Right cardiac atrium (tissue), 5 donors: ENCODE measurements at places on chromosomes 13 and 19. TPM values are rescaled to one million over a fixed set of nuclear protein-coding genes. Genes with fewer than 3 reads are reported as not detected.

DNA sequence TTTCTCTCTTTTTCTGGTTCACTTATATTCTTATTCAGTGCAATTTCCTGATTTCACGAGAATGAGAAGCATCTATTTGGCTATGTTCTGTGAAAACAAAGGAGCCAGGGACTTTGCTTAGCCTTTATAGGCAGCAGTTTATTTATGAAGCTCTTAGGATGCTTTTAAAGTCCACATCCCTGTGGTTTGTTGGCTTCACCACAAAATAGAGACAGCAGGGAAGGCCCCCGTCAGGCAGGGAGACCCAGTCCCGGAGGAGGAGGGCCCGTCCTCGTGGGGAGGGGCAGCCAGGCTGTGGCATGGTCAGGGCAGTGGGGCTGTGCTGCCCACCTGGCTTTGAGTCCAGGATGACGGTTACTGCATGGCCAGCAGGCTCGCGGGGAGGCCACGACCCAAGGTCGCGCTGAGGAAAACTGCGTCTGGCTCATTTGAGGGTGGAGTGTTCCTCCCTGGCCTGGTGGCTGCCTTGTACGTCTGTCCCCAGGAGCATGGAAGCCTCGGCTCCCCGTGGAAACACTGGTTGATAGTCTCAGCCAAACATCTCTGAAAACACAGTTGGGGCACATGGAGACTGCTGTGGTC lies 92.7 kb downstream of the ATP11A start:
- DNase-seq = peak; percentile 56

The NPAS1 gene
- 0.24 TPM for total RNA-seq

GRCh38 chr13:94696171-94696570 lies 16.2 kb downstream of the SOX21 start:
- no peak for DNase-seq

DNA sequence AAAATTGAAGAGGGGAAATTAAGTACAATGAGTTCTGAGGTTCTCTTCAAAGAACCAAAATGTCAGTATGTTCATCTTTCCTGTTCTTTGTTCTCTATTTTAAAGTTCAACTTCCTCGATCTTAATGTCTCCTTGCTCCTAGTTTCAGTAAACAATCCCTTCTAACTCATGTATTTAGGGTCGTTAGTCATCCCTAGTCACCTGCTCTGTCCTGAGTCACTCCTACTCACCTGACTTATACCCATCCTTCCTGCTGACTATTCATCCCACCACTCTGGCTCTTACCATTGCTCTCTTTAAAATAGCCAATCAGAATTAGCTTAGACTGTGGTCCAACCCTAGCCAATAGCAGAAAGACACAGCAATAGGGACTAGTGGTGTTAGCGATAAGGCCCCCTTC lies 24.3 kb downstream of the ZNF90 start:
- no peak for DNase-seq

The ZMYM5 gene
- 8.8 TPM for total RNA-seq

DNA sequence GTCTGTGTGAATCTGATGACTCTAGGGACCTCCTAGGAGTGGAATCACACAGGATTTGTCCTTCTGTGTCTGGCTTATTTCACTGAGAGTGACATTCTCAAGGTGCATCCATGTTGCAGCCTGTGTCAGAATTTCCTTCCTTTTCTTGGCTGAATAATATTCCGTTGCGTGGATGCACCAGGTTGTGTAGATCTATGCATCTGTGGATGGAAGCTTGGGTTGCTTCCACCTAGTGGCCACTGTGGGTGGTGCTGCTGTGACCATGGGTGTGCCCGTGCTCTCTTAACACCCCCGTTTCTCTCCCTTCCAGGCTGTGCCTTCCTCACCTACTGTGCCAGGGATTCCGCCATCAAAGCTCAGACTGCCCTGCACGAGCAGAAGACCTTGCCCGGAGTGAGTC lies 26.2 kb downstream of the CELF5 start:
- peak; percentile 41 for DNase-seq

The WDR62 gene
- total RNA-seq = 16.3 TPM

The KCNN1 gene
- total RNA-seq = 1.0 TPM

The VSIG10L gene
- total RNA-seq = 1.9 TPM

DNA sequence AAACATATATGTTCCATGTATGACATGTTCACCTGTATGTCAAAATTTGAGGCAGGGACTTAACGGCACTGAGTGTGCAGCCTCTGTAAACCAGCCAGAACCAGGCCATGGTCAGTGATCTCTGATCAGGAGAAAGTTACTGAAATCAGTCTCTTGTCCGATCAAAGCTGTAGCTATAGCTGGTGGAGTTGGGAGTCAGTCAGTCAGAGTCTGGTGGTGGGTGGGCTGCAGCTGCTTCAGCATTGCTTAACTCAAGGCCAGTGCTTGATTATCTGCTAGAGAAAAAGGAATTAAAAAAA lies 78.3 kb downstream of the ANKRD10 start:
- DNase-seq = no peak

DNA sequence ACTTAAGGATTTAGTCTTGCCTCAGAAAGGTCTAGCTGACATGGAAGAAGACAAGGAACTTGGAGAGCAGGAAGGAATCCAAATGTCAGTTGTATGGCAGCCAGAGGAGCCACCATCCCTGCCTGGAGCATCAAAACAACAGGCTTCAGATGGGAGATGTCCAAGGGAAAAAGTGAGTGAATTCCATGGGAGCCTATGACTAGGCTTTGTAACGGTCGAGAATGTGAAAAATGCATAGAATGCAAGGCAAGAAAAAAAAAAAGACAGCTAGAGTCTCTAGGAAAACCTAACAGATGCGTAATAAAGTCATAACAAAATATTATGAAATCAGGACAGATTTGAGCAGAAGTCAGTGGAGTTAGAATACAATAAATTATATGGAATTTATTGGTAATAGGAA lies 183.7 kb upstream of the LSM14A start:
- DNase-seq = no peak

GRCh38 chr13:30477346-30478195 lies 11.8 kb upstream of the HMGB1 start:
- no peak for DNase-seq

DNA sequence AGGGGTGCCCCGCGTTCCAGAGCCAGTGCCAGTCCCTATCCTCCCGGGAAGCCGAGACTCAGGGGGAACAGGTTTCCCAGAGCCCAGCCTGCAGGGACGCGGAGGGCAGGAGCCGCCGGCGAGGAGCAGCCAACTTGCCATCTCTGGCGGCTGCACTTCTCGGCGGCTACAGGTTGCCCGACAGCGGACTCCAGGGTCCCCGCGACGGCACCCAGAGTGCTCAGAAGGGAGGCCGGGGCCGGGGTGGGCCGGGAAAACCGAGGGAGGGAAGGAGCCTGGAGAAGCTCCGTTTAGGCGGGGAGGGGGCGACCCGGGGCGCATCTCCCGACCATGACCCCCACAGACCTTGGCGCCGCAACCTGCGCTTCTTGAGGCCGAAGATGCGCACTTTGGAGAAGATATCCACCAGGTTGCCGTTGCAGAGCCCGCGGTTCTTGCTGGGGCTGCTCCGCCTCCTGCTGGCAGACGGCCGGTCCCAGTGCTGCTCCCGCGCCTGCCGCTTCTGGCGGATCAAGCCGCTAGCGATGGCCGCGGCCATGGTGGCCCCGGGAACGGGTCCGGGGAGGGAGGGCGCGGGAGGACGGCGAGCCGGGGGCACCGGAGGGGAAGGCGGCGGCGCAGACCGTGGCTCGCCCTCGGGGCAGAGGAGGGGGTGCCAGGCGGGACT lies 463.8 kb downstream of the ITGBL1 start:
- DNase-seq = peak; percentile 74

GRCh38 chr13:30466358-30466714 lies 600 bp upstream of the HMGB1 start:
- no peak for DNase-seq

DNA sequence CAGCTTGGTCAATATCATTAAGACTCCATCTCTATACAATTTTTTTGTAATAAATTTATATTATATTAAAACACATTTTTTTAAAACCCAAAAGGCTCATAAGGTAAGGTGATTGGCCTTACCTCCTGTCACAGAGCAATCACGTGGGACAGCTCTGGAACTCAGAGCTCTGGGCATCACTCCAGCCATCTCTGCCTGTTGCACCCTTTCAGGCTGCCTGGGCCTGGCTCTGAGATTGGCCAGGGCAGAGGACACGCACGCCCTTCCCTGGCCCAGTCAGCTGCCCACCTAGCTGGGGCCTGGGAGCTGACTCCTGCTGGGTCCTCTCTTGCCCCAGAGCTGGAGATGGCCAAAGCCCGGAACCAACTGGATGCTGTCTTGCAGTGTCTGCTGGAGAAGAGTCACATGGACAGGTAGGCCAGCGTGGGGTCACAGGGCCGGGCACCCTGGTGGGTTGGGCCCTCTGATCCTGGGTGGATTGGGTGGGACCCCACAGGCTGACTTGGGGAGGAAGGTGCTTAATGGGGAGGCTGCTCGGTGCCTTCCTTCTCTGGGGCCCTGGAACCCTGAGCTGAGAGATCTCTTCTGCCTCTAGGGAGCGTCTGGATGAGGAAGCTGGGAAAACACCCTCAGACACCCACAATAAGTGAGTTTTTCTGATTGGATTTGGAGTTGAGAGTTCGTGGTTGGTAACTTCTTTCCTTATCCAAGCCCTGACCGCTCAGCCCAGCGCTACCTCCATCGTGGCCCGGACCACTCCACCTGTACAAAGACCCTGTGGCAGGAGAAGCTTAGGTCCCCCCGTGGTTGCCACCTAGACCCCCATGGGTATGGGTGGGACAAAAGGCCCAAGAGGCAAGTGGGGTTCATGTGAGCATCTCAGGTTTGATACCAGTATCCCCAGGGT lies 3.7 kb downstream of the LIN37 start:
- no peak for DNase-seq

DNA sequence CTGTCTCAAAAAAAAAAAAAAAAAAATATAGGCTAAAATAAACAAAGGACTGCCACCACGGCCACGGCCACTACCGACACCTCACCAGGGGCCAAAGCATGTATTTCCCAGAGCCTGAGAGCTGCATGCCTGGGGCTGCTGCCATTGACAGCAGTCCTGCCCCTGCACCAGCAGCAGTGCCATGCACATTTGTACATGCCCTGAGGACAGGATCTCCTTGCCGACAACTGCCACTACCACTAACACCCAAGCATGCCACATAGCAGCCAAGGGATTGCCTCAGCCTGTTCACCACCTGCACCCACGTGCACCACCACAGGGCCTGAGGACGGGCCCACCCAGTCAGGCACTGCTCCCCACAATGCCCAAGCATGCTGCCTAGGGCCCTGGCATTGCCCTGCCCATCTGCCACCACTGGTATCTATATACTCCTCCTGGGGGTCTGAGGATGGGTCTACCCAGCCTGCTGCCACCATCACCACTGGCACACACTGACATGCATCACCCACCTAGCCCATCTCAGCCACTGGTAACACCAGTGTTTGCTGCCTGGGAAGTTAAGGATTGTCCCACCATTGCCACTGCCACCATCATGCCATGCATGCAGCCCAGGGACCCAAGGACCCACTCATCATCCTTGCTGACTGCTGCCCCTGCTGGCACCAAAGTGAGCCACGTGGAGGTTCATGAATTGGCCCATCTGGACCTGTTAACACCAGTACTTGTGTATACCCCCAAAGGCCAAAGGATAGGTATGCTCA lies 10.6 kb upstream of the NUP62 start:
- DNase-seq = no peak
